ENCODE measurements at places on chromosomes 6 and 20.

DNA sequence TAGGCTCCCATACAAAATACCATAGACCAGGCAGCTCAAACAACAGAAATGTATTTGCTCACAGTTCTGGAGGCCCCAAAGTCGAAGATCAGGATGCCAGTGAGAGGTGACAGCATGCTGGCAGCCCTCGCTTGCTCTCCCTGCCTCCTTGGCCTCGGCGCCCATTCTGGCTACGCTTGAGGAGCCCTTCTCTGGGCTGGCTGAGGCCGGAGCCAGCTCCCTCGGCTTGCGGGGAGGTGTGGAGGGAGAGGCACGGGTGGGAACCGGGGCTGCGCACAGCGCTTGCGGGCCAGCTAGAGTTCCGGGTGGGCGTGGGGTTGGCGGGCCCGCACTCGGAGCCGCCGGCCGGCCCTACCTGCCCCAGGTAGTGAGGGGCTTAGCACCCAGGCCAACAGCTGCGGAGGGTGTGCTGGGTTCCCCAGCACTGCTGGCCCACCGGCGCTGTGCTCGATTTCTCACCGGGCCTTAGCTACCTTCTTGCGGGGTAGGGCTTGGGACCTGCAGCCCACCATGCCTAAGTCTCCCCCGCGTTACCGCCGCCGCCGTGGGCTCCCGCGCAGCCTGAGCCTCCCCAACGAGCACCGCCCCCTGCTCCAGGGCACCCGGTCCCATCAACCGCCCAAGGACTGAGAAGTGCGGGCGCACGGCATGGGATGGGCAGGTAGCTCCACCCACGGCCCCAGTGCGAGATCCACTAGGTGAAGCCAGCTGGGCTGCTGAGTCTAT, 32.6 kb upstream of the SERPINB9 start:
- DNase-seq, result no peak

GRCh38 chr6:44933108-44933507, 395.0 kb upstream of the RUNX2 start:
- no peak for DNase-seq

DNA sequence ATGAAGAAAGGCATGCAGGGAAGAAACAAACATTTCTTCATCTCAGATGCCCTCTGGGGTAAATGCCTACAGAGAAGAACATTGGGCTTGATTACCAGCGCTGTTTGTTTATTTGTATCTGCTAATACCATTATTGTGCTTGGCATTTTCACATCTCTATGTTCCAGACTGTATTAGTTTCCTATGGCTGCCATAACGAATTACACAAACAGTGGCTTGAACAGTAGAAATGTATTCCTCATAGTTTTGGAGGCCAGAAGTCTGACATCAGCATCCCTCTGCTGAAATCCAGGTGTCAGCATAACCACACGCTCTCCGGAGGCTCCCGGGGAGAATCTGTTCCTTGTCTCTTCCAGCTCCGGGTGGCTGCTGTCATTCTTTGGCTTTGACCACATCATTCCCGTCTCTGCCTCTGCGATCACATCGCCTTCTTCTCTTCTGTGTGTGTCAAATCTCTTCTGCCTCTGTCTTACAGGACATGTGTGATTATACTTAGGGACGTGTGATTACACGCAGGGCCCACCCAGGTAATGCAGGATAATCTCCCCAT, 241.6 kb upstream of the SUPT3H start:
- no peak for DNase-seq

DNA sequence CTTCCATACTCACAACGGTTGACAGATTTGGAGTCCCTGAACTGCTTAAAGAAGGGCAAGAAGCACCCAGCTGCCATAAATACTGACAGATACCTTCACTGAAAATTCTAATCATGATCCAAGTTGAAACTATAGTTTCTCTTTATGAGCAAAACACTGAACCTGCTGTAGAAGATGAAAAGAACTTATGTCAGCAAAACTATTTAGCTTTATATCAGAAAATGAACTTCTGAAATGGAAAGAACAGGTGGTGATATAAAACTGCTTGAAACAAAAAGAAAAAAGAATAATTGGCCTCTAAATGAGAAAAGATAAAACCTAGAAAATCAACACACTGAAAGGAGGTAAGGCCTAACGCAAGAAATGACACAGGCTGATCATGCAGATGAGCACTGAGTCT, 72.4 kb downstream of the HACE1 start:
- DNase-seq, result no peak

DNA sequence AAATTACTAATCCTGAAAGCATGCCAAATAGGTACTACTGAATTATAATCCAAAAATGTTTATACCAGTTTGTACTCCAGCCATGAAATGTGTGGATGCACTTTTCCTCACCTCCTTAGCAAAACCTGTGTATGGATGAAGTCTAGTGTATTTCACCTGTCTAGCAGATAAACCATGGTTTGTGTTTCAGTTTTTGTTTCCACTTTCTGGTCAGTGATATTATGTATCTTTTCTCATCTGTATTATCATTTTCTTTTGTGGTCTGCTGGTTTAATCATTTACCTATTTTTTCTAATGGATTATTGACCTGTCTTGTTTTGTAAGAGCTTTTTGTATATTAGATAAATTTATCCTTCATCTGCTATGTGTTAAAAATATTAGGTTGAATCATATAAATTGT, 41.0 kb upstream of the TMEM217 start:
- DNase-seq, result no peak

DNA sequence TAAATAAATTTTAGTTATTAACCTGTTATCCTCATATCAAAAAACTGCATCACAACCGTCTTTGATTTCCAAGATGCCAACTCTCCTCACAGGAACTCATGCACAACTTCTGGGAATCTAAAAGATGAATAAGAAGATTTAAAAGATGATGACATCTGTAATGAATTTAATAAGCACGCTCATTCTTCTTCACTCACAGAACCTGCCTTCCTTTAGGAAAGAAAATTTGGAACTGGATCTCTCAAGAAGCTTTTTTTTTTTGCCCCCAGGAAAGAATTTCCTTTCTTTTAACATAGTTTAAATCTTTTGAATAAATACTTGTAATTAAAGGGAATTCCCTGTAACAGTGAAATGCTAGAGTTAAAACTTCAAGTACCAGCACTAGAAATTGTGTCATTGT, 161.5 kb downstream of the HIVEP2 start:
- no peak for DNase-seq

- DNase-seq, result no peak
Measured at GRCh38 chr6:63792736-63793464, 157.3 kb downstream of the PHF3 start.

DNA sequence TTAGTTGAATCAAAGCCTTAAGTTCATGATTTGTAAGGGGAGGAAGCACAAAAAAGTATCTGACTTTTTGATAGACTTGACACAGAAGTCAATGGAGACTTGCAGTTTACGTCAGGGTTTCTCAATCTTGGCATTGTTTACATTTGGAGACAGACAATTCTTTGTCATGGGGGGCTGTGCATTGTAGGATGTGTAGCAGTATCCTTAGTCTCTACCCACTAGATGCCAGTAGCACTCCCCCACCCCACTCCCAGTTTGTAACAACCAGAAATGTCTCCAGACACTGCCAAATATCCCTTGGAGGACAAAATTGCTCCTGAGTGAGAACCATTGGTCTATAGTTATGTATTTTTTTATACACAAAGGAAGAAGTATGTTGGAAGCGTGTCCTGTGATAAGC, 434.1 kb downstream of the RFPL4B start:
- DNase-seq, result no peak

DNA sequence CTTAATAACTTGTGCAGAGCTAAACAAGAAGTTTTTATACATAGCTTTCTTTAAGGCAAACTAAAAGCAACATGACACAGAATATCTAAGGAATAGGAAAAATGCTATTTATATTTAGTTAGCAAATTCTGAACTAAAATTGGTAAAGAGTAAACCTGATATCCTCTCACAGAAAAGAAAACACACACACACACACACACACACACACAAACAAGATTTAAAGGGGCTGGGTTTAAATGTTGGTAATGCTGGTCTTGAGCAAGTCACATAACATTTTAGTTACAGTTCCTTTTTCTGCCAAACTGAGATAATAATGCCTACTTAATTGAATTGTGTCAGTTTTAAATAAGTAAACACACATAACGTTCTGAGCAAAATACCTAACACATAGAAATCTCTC, 1.6 kb downstream of the TRDN start:
- no peak for DNase-seq

DNA sequence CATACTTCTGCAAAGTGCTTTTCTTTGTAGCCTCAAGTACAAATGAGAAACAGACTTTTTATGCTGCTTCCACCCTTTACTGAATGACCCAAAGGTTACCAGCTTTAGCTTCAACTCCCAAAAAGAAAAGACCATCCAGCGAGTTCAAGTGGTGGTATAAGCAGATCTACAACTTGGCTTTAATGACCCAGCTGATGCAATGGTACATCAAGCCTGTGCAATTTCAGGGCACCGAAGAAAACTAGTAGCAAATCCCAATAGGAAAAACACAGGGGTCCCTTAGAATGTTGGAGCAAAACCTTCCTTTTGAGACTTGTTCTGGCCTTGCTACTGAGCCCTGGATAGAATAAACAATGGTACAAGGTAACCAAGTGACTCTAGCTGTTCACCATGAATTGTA, 33.8 kb downstream of the STX7 start:
- no peak for DNase-seq

- no peak for DNase-seq
Measured at GRCh38 chr20:37968841-37969401, 64.3 kb downstream of the TTI1 start.

DNA sequence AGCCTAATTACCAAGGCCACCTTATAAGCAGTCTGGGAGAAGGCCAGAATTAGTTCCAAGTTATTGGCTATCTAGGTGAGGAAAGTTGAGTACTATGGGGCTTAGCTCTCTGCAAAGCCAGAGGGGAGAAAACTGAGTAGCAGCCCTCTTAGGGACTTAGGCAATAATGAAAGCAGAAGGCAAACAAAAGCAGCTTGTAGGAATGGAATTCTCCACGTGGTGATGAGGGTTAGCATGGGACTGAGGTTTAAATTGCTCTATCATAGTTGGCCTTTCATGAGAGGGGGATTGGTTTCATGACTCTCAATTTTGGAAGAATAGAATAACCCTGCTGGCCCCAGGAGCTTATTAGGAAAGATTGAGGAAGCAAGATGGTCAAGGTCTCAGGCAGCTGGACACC, 7.0 kb upstream of the UBE2J1 start:
- no peak for DNase-seq

DNA sequence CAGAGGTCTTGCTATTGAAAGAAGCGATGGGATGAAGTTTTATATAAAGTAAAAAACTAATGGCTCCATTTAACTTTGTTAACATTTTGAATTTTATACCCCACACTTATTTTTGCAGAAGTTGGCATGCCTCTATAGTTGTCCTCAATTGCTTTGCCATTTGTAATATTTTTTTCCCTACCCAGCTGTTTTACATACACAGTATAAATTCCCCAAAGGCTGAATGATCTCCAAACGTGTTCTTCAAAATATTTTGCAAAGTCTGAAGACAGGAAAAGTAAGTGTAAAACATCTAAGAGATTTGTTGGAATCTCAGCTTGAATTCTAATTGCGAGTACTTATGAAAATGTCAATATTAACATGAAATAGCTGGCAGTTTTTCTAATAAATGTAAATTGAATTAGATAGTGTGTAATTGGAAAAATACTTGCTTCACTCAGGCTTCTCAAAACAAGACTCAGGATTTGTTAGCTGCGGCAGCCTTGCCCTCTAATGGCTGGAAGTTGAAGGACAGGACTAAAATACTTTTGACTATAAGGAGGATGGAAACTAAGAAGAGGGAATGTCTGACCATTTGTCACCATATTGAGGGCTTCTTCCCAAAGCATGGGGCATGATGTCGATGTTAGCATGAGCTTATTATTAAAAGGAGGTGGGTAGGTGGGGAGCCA, 226.8 kb downstream of the UST start:
- no peak for DNase-seq

DNA sequence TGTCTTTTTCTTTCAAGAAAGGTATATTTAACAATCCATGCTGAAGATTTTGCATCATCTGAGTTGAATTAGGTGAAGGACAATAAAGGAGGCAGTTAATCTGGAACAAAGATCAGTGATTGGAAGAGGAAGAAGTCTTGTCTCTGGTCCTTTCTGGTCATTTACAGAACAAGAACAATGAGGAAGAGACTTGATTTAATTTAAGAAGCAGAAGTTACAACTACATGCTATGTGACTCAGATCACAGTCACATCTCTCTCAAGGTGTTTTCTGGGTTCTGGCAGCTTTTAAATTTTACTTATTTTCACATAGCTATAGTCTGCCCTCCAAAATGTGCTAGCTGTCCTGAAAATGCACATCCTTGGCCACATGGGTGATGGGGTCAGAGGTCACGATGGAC, 53.5 kb upstream of the DEK start:
- DNase-seq, result no peak

DNA sequence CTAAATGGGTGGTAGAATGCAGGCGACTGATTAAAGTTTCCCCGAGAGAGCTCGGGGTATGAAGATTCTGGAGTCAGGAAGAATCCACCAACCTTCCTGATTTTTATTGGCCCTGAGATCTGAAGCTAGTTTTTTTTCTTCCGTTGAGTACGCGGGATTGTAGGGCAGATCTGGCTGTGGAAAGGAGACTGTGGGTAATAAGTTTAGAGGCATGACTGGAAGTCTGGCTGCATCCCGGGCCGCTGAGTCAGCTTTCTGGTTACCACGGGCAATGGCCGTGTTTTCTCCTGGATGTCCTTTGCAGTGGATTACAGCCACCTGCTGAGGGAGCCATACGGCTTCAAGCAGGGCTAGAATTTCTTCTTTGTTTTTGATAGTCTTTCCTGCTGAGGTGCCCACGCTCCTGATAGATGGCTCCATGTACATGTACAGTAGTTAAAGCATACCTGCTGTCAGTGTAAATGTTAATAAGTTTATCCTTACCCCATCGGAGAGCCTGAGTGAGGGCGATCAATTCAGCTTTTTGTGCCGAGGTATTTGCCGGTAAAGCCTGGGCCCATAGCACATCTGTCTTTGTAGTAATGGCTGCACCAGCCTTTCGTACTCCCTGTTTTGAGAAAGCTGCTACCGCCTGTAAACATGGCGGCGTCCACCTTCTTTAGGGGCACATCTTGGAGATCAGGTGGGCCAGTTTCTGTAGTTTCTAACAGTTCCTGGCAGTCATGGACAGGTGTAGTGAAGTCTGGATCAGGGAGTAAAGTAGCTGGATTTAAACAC, 154.0 kb downstream of the TRIM27 start:
- no peak for DNase-seq

- no peak for DNase-seq
Measured at GRCh38 chr20:61185181-61185580, 66.9 kb upstream of the CDH4 start.

DNA sequence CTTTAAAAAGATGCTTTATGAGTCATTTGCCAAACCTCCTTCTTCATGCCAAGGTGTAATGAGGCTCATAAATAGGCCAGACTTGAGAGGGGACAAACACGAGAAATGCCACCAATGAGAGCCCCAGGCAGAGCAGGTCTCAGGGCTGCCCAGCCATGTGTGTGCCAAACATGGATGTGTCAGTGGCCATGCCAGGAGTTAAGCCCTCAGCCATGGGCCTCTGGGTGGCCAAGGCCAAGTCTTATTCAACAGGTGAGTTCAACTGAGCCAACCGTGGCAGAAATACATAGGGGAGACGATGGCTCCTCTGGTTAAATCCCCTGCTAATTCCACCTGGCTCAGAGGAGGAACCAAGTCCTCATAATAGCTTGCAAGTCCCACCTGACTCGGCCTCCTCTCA, 358.8 kb downstream of the PREX1 start:
- no peak for DNase-seq
